Right lung (tissue), 10 donors: ENCODE measurements at places on chromosomes 7 and 10. TPM values are rescaled to one million over a fixed set of nuclear protein-coding genes. Genes with fewer than 3 reads are reported as not detected.
A peak's percentile ranks its signal among the peaks of the same experiment; 100 is the strongest.

Gene LIPK
- not detected for polyA plus RNA-seq

DNA sequence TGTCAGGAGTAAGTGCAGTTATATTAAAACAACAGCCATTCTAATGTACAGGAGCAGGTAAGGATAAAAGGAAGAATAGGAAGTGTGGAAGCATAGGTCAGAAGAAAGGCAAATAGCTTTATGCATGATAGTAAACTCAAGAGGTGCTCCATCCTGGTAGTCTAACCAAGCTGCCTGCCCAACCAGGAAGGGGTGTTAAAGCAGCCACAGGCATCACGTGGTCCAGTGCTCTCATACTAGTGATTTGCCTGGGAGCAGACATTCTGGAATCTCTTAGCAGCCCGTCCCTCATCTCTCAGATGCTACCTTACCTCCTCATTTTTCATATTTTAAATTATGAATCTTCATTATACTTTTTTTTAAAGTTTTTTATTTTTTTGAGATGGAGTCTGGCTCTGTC, 18.5 kb downstream of the ABRAXAS2 start:
- no peak for DNase-seq

GRCh38 chr7:155962191-155962967, 150.1 kb upstream of the SHH start:
- no peak for DNase-seq

Gene FFAR4
- polyA plus RNA-seq, result 0.14 TPM

- DNase-seq, result peak; percentile 70
Observed at GRCh38 chr7:25565949-25566348, 337.7 kb upstream of the NPVF start.

Gene UTF1
- polyA plus RNA-seq, result 0.09 TPM

DNA sequence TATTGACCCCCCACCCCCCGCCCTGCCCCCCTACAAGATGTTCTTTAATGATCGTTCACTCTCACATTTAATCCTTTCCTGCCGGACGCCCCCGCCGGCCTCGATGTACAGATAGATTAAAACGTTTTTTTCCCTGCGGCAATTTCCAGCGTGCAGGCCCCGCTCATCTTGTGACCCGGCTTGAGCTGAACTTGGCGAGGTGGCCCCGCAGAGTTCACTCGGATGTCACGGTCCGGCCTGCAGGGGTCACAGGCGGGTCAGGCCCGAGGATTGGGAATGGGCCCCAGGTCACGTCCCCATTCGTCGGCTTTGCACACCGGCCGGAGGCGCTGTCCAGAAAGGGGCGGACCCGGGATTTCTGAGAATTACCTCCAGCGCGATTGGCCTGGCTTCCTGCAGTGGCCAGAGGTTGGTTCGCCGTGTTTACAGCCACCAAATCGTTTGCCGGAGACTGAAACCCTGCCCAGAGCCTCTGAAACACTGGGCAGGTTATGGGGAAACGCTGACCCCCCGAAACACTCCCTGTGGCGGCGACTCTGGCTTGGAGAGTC, 1.9 kb upstream of the CYP26A1 start:
- no peak for DNase-seq

DNA sequence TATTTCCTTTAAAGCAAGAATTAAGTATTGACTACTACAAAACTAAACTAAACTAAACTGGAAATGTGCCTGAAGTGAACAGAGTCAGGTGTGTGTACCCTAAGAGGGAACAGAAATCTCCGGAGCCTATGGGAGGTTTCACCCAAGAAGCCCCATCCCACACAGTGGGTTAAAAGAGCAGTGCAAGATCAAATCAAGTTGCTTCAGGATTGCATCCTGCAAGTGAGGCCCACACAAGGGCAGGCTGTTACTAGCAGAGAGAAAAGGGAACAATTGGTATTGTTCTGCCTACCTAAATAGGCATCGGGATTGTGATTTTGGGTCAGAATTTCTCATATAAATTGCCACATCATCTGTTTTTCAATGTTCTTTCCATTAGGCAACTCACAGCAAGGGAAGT, 113.3 kb upstream of the CDC14C start:
- no peak for DNase-seq

Gene IFIT1B
- polyA plus RNA-seq, result 0.51 TPM

DNA sequence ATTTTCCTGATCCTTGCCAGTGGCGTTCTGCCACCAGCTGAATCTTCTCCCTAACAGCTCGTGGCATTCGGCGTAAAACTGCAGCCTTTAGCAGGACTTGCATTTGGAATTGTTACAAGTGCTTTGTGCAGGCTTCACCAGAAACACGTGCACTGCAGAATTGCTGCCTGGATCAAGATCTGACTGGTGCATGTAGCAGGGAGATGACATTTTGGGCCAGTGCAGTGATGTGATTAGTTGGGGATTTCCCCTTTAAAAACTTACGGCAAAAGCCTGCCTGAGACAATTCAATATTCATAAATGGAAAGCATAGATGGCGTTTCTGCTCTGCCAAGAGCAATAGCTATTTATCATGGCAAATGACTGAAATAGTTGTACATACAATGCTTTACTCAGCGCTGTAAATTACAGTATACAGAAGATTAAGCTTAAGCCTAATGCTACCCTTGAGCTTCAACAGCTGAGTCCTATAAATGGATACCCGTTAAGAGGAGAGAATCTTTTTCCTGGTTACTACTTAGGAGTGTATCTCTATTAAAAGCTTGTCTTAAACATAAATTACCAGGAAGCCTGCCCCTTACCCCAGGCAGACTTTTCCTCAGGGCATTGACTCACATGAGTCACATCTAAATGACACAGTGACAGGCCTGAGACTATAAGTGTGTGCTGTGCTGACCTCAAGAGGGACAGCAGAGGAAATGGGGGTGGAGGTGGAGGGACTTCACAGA, 106.3 kb downstream of the ATXN7L1 start:
- DNase-seq, result peak; percentile 77

Gene RPP38
- 28.4 TPM for polyA plus RNA-seq

DNA sequence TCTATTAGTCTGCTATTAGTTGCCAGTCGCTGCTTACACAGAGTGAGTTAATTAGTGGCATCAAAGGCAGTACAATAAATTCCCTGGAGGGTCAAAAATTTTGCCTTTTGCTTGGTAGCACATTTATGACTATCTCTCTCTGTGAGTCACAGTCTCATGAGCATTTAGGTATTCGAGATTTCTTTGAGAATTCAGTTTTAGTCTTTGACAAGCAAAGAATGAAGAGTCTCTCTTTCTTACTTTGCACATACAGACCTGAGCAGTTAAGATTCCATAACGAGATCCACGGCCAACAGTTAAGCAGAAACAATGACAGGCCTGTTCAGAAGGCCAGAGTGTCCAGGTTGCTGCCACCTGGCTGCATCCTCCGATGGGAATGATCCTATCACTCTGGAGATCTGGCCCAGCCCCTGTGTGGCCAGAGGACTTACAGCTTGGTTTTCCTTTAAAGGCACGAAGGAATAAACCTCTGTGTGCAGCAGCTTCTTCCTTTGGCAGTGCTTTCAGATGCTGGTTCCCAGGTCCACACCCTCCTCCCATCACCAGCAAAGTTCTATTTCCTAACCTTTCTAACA, 80.6 kb downstream of the GLI3 start:
- DNase-seq, result no peak

Gene SRRM3
- 0.40 TPM for polyA plus RNA-seq

- DNase-seq, result no peak
Observed at GRCh38 chr7:139680676-139681462, 96.9 kb downstream of the HIPK2 start.

DNA sequence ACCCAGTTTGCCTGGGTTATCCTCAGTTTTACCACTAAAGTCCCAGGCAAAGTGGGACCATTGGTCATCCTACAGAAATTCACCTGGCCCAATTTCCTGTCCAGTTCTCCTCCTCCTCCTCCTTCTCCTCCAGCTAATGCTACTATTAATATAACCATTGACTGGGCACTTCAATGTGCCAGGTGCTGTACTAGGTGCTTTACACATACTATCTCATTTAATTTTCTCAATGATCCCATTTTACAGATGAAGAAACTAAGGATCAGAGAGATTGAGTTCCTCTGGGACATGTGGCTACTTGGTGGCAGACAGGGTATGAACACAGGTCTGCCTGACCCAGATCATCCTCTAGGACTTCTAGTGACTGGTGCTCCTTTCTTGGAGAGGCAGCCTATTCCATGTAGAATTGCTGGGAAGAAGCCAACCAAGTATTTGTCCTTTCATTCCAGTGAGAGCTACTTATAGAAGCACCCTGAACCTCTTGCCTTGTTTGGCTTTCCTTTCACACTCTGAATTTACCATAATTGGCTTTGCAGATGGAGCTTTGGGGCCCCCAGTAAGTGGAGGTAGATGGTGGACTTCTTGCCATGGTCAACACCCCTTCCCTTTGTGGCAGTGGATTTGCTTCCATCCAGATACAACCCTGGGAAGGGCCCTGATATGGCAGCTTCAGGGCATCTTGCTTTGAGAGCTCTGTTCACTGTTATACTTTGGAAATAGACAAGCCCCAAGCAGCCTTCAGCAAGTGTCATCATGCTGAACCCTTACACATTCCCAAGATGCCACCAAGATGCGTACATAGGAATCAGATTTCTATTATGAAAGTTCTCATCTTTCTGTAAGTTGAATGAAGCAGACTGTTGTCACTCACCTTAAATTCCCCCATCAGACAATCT, 78.7 kb downstream of the MYOF start:
- no peak for DNase-seq

Gene FAM25C
- not detected for polyA plus RNA-seq

Gene MCM10
- 7.4 TPM for polyA plus RNA-seq

DNA sequence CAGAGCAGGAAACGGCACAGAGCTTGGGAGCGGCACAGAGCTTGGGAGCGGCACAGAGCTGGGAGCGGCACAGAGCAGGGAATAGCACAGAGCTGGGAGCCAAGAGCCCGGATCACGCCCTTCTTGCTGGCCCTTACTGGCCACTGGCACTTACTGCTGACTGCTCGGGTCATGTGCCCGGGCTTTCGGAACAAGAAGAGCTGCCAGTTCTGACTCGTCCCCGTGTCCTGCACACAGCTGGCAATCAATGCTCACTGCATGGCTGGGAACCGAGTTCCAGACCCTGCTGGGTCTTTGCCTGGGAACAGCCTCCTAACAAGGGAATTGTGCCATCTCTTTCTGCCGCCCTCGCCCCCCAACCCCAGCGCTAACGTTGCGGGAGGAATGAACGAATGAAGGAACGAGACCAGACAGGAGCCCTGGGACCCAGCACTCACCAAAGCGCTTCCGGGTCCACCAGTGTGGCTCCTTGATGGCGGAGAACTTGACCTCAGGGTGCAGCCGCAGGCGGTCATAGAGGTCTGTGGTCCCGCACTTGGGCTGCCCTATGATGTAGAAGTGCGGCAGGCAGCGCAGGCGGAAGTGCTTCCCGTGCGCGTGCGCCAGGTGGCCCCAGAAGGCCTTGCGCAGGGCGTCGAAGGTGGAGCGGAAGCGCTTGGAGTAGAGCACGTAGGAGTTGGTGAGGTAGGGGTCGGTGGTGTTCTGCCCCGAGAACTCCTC, 49.1 kb downstream of the CHST15 start:
- no peak for DNase-seq

Gene BMPER
- 41.7 TPM for polyA plus RNA-seq

GRCh38 chr7:45066409-45066808, 22.4 kb downstream of the NACAD start:
- no peak for DNase-seq

Gene ARHGEF35
- 15.8 TPM for polyA plus RNA-seq

DNA sequence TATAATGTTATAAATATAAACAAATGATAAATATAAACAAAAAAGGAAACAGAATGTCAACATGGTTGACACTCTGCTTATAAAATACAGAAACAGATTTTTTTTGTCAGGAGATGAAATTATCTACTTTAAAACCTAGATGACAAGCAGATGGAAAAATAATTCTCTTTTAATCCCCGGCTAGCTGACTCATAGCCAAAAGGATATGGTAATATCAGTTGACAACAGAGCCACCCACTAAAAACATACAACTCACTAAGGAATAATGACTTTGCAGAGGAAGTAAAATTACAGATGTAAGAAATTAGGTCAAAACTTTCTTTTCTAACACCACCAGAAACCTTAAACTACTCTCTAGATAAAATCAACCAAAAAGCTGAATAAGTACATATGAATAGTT, 131.1 kb upstream of the ABCB5 start:
- DNase-seq, result peak; percentile 43

- DNase-seq, result no peak
Observed at GRCh38 chr10:16904049-16904448, 86.8 kb upstream of the RSU1 start.

DNA sequence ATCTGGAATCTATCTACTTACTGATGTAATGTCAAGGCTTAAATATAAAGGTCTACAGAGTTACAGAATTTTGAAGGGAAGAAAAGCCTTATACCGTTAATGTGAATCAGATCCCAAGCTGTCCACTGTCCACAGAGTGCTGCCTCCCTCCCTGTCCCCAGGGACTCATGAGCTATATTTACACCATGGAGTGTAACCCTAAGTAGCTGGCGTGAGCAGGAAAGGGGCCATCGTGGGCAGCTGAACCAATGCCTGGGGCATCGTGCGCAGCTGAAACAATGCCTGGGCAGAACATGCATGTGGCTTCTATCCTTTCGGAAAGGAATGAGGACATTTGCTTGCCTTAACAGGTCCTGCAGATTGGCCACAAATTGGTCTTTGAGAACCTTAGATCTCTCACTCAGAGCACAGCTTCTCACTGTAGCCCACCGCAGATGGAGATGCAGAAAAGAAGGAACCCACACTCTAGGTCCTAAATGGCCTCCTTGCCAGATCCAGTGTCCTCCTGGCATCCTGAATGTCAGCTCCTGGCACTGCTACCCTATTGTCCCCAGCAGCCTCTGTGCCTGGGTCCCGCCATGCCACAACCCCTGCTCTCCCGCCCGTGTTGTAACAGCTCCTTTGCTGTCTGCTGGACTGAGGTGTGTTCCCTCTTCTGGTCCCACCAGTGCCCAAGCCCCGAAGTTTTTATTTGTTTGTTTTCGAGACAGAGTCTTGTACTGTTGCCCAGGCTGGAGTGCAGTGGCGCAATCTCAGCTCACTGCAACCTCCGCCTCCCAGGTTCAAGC, 30.3 kb downstream of the CCDC3 start:
- no peak for DNase-seq

DNA sequence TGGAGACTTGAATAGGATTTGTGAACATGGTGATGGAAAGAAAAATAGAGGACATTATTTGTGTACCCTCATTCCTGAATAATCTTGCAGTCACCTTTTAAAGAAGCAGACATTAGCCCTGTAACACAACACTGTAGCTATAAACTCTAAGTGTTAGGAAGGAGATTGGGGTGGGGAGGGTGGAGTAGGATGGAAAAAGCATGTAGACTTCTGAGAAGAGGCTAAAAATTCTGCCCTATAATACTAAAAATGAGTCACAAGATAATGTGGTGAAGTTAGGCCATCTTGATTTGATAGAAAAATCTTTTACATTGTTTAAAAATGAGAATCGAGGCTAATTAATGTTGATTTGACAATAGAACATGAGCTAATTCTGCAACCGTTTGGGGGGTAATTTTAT, 128.8 kb downstream of the LCOR start:
- no peak for DNase-seq

GRCh38 chr7:157528785-157529341, 192.1 kb downstream of the DNAJB6 start:
- DNase-seq, result no peak

Gene OPN4
- polyA plus RNA-seq, result 0.05 TPM

Gene ZPBP
- 0.44 TPM for polyA plus RNA-seq

Gene FZD1
- polyA plus RNA-seq, result 53.6 TPM
